ENCODE measurements at places on chromosomes 6 and 20.

DNA sequence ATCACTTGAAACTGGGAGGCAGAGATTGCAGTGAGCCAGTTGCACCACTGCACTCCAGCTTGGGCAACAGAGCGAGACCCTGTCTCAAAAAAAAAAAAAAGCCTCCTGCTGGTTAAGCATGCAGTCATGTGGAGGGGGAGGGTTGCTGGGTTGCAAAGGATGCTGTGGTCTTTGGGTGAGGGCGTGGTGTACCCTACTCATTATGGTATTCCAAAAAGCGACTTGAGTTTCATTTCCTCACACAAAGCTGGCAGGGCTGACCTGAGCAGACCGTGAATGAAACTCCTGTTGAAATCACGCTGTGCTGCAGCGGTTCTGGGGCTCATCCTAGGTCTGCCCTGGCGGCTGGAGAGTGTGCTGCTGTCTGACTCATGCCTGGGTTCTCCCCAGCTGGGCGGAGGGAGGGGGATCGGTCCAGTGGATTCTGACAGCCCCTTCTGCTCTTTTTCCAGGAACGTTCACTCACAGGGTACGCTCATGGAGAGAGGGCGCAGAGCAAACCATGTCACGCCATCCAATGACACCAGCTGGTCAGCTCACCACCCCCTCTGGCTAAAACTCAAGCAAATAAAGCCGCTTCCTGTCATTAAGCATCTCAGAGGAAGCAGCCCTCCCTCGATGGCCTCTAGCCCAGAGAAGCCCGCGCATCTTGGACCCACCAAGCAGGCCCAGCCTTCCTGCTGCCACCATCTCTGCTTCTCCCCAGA, 166.2 kb downstream of the SCML4 start:
- DNase-seq = peak; percentile 69

DNA sequence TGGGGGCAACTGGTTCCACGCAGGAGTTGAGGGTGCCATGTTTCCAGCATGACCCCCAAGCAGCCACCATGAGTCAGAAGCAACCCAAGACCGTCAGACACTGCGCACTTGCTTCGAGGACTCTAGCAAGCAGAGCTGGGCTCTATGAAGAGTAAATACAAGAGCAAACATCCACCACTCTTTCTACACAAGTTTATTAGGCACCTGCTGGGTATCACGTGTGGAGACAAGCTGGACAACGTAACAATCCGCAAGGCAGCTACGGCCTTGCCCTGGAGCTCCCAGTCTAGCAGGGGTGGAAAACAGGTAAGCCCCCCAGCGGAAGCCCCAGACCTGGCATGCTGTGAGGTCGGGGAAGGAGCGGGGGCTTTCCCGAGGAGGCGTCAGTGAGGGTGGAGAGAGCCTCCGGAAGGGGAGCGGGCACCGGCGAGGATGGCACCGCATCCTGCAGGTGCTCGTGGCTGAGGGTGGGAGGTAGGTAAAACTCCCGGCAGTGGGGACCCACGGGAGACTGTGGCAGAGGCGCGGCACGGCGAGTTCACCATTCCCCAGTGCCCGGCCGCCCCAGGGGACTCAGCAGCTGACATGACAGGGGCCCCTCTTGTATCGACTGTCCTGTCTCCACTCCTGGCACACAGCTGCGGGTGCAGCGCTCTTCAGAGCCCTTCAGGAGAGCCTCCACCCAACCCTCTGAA, 33.6 kb downstream of the GNAS-AS1 start:
- DNase-seq = no peak

GRCh38 chr6:43076464-43077332, 584 bp downstream of the PTK7 start:
- peak; percentile 53 for DNase-seq

GRCh38 chr6:118581489-118581959, 33.4 kb downstream of the PLN start:
- DNase-seq = no peak

DNA sequence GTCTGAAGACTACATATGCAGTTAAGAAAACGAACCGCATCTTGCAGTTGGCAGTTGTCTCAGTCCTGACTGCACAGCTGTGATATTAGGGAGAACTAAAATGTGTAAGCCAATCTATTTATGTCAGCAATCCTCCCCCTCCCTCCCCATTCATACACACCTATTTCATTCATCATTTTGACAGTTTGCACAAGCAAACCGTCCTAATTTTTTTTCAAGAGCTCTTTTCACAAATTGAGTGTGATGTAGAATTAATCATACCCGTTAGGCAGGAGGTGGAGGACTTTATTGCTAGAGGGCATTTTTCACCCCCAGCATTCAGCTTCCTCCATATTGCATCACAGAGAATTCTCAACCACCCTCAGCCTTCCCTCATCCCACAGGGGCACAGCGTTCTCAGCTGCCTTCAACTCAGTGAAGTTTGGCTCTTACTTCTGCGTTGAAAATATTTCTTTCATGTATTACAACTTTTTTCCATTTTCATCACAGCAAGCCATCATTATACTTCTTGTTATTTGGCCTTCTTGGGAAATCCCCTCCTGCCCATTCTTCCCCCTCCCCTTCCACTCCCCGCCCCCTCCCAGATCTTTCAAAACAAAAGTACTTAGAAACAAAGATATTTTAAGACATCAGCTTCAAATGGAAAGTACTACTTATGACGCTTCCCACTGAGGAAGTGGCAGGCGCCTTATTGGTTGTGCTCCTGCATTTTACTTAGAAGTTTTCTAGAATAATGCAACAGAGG, 37.5 kb downstream of the NOX3 start:
- no peak for DNase-seq

DNA sequence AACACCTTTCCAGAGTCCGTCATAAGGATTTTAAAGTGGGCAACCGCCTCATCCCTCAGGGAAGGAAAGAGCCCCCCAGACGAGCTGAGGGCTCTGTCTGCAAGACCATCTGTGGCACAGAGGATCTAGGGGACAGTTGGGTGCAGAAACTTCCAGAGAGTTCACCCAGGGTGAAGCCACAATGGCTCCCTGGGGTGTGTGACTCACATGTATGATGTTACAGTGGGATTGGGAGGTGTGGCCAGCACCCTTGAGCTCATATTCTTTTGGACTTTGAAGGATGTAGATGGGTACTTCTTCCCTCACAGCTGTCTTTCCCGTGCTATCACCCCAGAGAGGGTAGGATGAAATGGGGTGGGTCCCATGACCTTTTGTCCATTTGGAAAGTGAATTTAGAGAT, 95.5 kb downstream of the NCR2 start:
- DNase-seq = no peak

- no peak for DNase-seq
These were observed 2.0 kb upstream of the MICA start for GRCh38 chr6:31401403-31401802.
